ENCODE measurements at places on chromosomes 4 and X.

- no peak for DNase-seq
These were observed 1263.5 kb downstream of the PCDH7 start for GRCh38 chr4:31983677-31984076.

GRCh38 chr4:56757261-56757746, 64.2 kb downstream of the SPINK2 start:
- DNase-seq, result no peak

GRCh38 chrX:72133851-72134546, 2.3 kb upstream of the RTL5 start:
- DNase-seq, result no peak

DNA sequence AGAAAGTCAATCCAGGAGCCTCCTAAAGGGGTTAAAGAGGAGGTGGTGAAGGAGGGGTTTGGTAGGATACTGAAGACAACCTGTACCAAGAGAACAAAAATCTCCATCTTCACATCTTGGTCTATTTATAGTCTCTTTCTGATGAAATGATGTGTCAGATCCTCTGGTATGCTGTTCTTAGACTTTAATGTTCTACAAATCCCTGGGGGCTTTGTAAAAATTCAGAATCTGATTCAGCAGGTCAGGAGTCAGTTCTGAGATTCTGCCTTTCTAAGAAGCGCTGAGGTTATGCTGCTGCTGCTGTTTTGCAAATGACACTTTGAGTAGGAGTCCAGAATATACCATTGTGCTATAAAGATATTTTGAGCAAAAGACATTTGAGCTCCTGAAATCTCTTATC, 172.9 kb upstream of the GLRA2 start:
- DNase-seq, result no peak

GRCh38 chr4:112316360-112316759, 19.2 kb downstream of the ALPK1 start:
- DNase-seq, result no peak

GRCh38 chrX:40281336-40282005, 183.7 kb upstream of the BCOR start:
- no peak for DNase-seq

GRCh38 chr4:105894660-105895582, at the start of gene NPNT:
Gene NPNT, plus strand, starts transcription at chr4:105895471. Its CDS starts 182 bp downstream, at chr4:105895653.
- no peak for DNase-seq

GRCh38 chr4:73918058-73918457, 48.9 kb downstream of the CXCL1 start:
- no peak for DNase-seq

- no peak for DNase-seq
These were observed 242.5 kb upstream of the PRPS2 start for GRCh38 chrX:12548746-12549145.

DNA sequence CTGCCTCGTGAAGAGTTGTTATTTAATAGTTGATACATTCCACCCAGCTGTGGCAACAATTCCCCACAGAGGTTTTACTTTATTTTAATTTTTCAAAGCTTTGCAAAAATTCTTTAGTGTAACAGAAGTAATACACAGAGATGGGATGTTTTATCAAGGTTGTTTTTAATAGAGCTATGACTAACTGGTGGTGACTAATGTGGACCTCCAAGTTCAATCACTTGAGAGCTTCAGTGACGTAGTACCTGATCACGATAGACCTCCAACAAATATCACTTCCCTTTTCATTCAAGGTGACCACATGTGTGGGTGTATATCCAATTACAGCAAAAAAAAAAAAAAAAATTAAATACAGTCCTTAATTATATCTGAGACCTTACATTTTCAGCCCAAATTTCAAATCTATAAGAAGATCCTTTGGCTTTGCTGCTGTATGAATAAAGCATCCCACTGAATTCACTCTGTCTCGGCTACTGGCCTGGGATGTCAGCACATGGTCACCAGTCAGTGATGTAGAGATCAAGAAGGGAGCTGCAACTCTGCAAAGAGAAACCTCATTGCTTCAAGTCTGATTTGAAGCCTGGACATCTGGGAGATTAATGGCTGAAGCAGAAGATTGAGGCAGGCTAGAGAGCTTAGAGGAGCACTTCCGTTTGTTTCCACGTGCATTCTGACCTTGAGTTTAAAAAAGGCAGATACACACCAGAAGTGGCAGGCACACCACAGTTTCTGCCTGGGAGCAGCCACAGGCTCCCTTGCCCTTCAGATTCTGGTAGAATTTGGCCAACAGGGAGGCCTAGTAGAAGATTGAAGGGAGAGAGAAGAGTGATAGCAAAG, 345.9 kb upstream of the NOCT start:
- DNase-seq, result no peak

DNA sequence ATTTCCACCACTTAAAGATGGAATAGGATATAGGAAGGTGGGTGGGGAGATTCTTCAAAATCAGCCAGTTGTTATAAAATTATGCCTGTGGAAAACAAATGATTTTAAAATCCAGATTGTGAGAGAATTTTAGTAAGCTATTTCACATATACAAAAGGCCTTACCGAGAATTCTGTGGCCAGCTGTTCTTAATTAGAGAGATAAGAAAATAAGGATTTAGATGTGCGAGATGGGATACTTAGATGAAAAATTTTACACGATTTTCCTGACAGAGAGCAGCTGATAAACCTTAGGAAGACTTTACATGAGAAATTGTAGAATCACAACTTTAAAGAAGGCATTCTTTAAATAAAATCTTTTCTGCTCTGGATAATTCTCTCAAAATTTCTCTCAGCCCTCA, 94.5 kb upstream of the IQCM start:
- DNase-seq, result no peak

DNA sequence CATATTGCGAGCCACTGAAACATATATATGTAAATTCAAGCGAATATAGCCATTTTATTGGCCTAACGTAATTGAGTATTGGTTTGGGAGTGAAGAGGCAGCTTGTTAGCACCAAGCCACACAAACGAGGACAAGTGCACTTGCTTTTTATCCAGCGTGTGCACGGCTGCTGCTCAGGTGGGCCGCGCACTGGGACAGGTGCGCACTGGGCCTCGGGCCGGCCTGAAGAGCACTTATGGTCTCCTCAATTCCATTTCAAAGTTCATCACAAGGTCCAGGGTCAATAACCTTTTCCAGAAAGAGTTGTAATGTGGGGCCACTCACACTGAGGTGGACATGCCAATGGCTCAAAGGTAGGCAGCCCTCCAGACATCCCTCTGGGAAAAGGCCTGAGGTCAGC, 95.9 kb downstream of the ATP8A1 start:
- no peak for DNase-seq

DNA sequence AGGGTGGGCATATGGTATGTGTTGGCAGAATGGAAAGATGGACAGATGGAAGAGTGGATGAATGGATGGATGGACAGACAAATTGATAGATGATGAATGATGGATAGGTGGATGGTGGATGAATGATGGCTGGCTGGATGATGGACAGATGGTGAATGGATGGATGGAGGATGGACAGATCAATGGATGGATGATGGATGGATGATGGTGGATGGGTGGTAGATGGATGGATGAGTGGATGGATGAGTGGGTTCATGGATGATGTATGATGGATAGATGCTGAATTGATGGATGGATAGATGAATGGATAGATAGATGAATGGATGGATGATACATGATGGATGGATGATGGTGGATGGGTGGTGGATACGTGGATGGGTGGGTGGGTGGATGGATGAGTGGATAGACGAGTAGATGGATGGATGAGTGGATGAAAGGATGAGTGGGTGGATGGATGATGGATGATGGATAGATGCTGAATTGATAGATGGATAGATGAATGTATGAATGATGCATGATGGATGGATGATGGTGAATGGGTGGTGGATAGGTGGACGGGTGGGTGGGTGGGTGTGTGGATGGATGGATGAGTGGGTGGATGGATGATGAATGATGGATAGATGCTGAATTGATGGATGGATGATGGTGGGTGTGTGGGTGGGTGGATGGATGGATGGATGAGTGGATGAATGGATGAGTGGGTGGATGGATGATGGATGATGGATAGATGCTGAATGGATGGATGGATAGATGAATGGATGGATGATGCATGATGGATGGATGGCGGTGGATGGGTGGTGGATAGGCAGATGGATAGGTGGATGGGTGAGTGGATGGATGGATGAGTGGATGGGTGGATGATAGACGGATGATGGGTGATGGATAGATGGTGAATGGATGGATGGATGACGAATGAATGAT, 249.6 kb downstream of the AFAP1 start:
- DNase-seq, result no peak

DNA sequence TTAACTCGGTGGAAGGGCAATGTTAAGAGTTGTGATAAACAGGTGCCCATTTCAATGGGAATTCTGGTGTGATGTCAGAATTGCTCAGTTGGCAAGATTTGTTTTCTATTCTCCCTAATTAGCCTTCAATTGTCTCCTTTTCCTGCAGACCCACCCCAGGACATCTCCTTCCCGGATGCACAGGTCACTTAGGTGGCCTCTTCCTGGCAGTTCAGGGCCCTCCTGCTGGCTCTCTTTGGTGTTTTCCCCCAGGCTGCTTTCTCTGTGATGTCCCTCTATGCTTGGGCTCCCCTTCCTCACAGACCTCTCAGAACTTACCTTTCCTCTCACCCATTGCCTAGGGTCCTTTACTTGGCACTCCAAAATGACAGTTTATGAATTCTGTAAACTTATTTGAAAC, 126.3 kb downstream of the GPAT3 start:
- DNase-seq, result no peak

DNA sequence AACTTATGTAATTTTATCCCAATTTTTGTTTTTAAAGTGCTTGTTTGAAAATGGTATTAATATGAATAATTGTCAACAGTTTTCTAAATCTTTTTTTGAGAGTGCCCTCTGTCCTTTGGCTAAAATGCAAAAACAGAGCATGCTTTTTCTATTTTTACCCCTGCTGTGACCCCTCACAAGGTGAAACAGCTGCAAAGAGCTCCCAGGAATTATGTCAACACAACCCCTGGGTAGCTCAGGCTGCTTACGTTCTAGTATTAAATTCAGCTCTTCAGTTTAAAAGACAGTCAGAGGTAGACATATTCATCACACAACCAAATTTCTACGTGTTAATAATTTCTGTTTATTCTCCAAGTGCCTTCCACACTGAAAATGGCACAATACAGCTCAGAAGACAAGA, 367.5 kb downstream of the PRDM5 start:
- DNase-seq, result peak; percentile 24

- no peak for DNase-seq
These were observed 102.2 kb upstream of the NKX1-1 start for GRCh38 chr4:1508161-1509160.

GRCh38 chr4:112206431-112206830, 25.2 kb upstream of the AP1AR start:
- DNase-seq, result no peak

DNA sequence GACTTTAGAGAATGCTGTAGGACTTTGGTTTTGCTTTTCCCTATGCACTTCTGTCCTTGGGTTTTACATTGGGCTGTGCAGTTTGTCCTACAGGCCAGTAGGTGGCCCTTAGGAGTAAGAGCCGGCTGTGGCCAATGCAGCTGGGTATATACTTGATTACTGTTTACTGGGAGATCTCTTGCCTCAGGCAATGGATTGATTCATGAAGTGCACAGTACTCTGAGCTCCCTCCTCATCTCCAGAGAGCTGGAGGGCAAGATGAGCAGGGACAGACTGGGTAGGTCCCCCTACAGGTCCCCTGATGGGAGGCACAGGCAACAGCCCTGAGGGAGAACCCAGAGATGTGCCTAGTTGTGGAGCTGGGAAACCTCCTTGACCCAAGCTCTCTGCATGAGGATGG, 103.8 kb upstream of the QRFPR start:
- no peak for DNase-seq

DNA sequence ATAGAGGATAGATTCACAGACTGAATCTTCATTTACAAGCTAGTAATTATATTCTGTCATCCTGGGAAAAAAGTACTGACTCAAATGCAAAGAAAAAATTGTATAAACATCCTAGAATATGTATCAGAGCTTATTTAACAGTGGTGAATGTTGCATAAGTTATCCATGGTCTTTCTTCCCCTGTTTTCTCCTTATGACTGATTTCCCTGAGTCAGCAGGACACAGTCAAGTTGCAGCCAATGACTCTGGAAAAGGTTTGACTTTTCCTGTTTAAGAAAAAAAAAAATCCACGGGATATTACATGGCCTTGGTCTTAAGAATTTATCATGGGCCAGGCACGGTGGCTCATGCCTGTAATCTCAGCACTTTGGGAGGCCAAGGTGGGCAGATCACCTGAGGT, 36.5 kb downstream of the INPP4B start:
- DNase-seq, result no peak

GRCh38 chr4:110527156-110527555, 51.2 kb downstream of the ENPEP start:
- DNase-seq, result no peak

- no peak for DNase-seq
These were observed 45.7 kb downstream of the ARHGAP10 start for GRCh38 chr4:147777456-147778091.

DNA sequence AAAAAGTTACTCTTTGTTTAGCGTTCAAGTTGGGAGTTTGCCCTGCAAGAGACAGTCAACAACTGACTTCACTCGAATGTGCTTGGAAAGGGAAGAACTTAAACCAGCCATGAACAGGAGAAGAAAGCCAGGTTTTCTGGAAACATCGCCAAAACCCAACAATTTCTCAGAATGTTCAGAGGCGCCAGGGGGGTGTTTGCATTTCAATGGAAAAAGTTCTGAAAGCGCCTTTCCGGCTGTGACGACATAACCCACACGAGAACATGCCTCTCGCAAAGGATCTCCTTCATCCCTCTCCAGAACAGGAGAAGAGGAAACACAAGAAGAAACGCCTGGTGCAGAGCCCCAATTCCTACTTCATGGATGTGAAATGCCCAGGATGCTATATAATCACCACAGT, 78.1 kb upstream of the ADGRA3 start:
- DNase-seq, result no peak

DNA sequence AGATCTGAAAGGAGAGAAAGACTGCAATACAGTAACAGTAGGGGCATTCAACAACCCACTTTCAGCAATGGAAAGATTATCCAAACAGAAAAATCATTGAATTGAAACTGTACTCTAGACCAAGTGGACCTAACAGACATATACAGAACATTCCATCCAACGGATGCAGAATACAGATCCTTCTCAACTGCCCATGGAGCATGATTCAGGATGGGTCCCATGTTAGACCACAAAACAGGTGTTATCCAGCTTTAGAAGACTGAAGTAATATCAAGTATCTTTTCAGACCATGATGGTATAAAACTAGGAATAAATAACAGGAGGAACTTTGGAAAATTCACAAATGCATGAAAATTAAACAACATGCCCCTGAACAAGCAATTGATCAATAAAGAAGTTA, 567.2 kb upstream of the MAGEB2 start:
- no peak for DNase-seq

- no peak for DNase-seq
These were observed 473.9 kb downstream of the GALNTL6 start for GRCh38 chr4:172287117-172287516.

DNA sequence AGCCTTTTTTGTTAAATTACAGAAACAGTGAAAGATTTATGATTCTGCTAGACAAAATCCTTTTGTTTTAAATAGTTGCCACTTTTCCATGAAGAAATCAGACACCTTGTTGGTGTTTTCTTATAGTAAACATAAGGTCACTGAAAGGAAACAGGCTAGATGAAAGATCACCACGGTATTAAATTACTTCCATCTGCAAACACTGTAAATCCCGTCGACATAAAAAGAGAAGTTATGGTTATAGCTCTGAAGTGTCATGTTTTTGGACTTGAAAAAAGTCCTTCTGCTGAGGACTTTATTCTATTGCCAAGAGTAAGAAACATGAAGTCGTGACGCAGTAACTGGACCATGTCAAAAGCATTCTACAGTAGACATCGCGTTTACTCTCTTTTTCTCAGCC, 567.6 kb upstream of the SLIT2 start:
- DNase-seq, result no peak

- DNase-seq, result no peak
These were observed 121.9 kb downstream of the CLCN4 start for GRCh38 chrX:10278716-10279115.

GRCh38 chrX:106363214-106363613, 195.1 kb downstream of the PWWP3B start:
- DNase-seq, result no peak
